ENCODE measurements at places on chromosomes 2 and 18.

GRCh38 chr2:219352448-219353023 is 20.0 kb upstream of the RESP18 start:
- DNase-seq = peak; percentile 36

GRCh38 chr2:106314444-106314843 is 120.3 kb upstream of the UXS1 start:
- no peak for DNase-seq

- DNase-seq = no peak
Measured at GRCh38 chr2:203022751-203023150, 8.1 kb downstream of the NBEAL1 start.

GRCh38 chr2:198117406-198118041 is 313.1 kb downstream of the PLCL1 start:
- no peak for DNase-seq

DNA sequence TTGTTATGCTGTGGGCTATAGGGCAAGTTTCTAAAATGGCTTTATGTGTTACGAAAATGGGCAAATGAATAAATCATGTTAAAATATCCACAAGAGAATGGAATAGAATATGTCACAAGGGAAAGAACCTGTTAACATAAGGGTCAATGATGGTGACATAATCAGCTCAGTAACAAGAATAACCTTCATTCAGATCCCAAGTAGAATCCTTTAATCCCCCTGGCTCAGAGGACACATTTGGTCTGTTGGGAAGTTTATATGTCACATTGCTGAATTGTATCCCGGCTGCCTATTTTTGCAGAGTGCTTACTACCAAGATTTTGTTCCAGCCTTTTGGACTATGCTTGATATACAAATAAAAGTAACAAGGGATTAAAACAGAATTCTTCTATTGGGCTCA is 13.1 kb upstream of the LGALSL start:
- no peak for DNase-seq

DNA sequence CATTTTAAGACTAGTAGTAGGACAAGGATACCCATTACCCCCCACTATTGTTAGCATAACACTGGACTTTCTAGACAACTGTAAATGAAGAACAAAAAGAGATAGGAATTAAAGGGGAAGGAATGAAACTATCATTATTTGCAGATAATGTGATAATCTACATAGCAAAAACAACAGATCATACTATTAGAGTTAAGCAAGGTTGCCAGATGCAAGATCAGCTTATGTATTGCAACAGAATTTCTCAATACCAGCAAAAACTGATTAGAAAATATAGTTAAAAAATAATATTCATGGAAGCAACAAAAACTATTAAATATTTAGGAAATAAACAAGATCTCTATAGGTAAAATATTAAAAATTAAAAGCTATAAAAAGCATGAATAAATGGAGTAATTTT is 194.4 kb upstream of the SPRED2 start:
- DNase-seq = no peak

DNA sequence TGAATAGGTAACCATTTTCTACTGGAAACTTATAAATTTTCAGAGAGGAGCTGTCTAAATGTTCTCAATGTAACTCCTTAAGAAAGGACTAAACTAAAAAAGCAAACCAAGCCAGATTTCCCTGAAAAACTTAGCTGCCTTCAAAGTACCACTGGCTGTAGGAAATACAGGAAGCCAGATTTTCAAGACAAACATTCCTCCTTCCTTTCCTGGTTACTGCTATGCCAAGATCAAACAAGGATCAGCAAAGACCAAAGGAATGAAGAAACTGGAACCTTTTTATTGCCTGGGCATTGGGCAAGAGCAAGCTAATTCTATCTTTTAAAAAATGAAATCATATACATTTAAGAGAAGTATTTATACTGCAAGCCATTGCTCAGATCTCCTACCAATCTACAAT is 212.7 kb downstream of the DYM start:
- no peak for DNase-seq

DNA sequence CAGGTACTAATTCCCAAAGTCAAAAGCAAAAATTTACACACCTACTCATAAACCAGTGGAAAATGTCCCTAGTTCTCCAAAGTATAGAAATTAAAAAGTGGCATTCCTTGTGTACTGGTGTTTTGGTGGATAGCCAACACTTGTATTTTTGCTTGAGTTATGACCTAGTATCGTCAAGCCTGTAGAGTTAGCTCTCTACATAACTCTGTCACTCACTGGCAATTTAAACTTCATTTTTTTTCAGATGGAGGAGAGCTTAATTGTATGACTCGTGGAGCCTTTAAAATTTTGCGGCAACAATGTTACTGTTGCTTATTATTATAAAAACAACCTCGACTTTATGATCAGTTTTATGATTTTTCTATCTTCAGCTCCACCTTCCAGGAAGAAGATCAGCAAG is 58.7 kb downstream of the ITGB6 start:
- no peak for DNase-seq

GRCh38 chr2:228646061-228646460 is 464.6 kb upstream of the SPHKAP start:
- no peak for DNase-seq

DNA sequence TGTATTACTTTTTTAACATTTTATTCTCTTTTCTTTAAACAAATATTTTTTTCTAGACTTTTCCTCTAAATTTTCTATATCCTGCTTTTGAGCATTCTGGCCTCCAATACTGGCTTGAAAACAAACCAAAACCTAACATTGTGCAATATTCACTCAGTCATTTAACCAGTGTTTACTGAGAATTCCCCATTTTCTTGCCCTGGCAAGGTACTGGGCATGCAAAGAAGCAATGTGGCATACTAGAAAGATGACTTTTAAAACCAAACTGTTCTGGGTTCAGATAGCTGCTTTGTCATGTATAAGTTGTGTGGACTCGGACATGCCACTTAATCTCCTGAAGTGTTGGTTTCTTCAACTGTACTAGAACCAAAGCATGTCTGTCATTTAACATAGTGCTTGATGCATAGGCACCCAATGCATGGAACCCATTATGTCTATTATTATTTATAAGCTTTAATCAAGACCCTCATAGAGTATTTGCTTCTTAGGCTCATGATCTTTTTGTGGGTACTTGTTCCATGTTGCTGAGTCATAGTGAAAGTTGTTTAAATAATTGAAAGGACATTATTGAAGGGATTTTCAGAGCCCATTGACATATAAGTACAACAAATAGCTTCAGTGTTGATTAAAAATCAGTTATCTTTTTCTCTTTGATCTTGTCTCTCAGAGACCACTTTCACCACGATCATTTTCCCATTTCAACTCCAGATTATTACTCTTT is 185.4 kb upstream of the OSR1 start:
- DNase-seq = no peak

- DNase-seq = no peak
Measured at GRCh38 chr18:77765468-77765867, 515.8 kb downstream of the GALR1 start.

- DNase-seq = no peak
Measured at GRCh38 chr2:74097574-74097973, 50.1 kb downstream of the BOLA3 start.

DNA sequence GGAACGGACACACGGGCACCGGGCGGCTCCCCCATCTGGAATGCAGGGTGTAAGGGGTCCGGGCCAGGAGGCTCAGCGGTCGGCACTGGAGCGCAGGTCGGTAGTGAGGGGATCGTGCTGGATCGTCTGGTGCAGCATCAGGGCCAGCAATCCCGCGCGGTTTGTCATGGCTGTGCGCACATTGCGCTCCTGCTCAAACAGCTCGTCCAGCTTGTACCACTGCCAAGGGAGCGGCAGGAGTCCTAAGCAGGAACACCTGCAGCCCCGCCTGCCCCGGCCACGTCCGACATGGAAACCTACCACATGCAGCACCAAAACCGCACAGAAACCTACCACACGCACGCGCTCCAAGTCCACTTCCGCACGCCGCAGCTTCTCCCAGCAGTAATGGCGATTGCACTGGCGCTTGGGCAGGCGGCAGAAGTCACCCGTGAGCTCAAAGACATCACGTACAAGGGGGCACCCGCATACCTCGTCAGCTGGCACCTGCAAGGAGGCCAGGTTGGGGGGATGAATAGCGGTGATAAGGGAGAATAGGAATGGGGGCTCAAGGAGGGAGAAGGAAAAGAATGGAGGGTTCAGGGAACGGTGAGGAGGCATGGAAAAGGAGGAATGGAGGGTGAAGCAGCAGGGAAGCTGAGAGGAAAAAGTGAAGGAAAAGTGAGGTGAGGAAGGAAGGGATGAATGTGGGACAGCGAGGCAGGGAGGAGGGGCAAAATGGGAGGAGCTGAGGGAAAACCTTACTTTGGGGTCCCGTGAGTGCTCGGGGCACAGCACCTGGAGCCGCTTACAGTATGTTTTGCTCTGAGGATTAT is 1.4 kb upstream of the MBD1 start:
- DNase-seq = no peak

GRCh38 chr18:45802814-45803492 is 22.5 kb upstream of the SIGLEC15 start:
- no peak for DNase-seq

DNA sequence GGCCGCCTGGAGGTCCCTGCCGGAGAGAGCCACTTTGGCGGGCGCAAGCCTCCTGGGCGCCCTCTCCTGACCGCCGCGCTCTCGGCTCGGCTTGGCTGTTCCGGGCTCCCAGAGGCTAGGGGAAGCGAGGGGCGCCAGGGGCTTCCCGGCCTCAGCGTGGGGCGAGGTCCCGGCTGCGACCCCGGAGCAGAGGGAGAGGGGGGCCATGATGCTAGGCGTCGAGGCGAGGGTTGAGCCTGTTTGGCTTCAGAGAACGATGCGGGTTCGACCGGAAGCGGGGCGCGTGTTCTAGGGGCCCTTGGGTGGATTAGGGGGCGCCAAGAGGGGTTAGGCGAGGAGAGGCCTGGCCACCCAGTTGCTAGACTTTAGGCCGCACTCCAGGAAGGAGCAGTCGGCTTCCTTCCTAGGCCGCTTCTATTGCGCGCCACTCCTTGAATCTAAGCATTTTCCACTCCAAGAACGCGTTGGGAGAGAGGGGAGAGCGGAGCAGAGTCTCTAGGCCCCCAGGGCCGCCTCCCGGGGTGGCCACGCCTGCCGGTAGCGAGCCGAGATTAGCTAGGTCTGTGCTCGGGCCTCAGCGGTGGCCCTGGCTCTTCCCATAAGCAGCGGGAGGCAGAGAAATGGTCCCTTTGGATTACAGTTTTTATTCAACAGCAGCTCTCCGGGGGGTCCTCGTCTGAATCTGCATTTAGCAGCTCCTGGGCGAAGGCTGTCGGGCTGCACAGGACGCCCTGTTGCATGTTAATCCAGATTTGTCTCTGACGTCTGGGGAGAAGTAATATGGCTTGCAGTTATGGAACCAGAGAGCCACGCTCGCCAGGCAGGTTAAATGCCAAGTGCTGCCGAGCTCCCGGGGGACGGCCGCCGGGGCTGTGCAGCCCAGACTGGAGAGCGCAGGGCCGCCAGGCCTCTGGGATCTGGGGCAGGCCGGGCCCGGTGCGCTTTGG is 11.3 kb downstream of the MEIS1 start:
- no peak for DNase-seq

DNA sequence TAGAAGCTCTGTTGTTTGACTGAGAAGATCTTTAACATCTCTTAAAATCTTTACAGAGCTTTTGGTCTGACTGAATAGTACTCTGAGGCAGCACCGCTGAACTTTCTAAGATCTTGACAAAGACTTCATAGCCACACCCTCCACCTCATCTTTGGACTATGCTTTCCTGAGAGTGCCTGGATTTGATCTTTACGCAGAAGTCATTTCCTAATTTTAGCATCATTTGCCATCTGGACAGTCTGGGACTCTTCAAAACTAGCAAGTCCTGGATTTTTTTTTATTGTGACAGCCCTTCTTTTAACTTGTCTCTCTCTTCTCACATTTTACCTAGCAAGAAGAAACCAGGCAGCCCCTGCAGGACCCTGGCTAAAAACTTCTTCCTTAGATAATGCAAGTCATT is 188.8 kb downstream of the CTIF start:
- no peak for DNase-seq

DNA sequence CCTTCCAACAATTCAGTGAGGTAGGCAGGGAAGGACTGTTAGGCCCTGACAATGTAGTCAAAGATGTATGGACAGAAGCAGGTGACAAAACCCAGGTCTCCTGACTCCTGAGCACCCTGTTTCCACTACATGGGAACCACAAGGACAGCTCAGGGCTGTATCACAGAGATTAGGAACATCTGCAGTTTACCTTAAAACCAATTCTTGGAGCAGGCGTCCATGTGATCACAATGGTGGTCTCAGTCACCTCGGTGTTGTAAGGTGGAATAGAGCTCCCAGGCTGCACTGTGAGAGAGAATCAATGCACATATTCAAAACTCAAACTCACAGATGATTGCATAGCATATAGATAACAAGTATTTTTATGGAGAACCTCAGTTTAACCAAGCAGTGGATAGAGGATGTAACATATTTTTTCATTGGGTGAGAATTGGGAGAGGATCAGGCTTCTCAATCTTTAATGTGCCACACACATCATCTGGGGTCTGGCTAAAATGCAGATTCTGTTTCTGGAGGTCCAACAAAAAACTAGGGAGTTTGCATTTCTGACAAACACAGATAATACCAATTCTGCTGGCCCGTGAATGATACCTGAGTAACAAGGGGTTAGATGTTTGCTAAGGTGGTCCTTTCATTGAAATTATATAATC is 36.7 kb downstream of the FN1 start:
- DNase-seq = no peak

GRCh38 chr2:33236482-33237385 is 239.7 kb upstream of the RASGRP3 start:
- no peak for DNase-seq

DNA sequence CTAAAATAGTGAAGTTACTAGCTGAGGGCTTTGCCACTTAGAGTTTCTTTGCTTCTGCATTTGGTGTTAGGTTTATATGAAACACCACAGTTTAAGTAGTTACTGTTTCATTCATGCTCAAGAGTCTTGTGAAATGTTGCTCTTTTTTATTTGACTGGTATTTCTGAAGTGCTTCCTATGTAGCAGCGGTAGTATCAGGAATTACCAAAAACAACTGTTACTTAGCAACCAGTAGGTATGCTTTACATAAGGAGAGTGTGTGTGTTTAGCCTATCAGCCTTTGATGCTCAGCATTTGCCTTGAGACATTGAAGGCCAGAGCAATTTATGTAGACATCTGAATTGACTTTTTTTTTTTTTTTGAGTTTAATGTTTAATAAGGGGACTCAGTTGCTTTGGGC is 3.6 kb downstream of the DIS3L2 start:
- no peak for DNase-seq

DNA sequence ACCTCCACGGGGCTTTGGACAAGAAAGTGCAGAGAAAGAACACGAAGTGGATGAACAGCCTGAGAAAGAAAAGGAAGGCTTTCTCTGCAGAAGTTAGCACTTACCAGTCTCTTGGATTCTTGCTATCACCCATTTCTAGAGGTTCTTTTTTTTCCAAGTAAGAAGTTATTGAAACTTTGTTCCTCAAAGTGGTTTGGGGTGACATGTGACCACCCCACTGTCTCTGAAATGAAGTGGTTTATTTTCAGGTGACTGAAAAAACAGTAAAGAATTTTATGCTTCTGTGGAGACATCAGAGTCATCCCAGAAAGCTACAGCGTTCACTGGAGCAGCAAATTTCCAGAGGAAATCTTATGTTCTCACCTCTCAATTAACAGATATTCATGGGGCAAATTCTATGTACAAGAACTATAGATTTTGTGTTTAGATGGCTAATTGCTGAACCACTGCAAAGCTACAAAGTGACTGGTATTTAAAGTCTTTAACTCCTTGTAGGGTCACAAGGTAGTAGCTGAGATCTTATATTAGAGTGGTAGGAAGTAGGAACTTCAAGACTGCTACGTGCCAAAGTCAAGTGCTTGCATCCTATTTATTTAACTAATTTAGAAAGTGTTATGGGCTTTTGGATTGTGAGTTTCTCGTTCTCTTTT is 267.5 kb downstream of the TGIF1 start:
- DNase-seq = no peak

GRCh38 chr2:179636100-179636980 is 225.1 kb downstream of the ZNF385B start:
- no peak for DNase-seq

- no peak for DNase-seq
Measured at GRCh38 chr2:33023728-33024500, 77.2 kb downstream of the LTBP1 start.

Data from stimulated activated CD8-positive, alpha-beta memory T cell treated with anti-CD3 and anti-CD28 coated beads, Interleukin-2, amount 100 ng/mL, for 1 hour (primary cell).